ENCODE measurements at places on chromosomes 5 and 9. TPM values are rescaled to one million over a fixed set of nuclear protein-coding genes. Genes with fewer than 3 reads are reported as not detected.

PCDHB5 gene
- not detected for total RNA-seq

WNK2 gene
- total RNA-seq, result 4.6 TPM

PDCD1LG2 gene
- total RNA-seq, result 0.81 TPM

TEX48 gene
- total RNA-seq, result 0.69 TPM

CNTFR gene
- total RNA-seq, result not detected

DNA sequence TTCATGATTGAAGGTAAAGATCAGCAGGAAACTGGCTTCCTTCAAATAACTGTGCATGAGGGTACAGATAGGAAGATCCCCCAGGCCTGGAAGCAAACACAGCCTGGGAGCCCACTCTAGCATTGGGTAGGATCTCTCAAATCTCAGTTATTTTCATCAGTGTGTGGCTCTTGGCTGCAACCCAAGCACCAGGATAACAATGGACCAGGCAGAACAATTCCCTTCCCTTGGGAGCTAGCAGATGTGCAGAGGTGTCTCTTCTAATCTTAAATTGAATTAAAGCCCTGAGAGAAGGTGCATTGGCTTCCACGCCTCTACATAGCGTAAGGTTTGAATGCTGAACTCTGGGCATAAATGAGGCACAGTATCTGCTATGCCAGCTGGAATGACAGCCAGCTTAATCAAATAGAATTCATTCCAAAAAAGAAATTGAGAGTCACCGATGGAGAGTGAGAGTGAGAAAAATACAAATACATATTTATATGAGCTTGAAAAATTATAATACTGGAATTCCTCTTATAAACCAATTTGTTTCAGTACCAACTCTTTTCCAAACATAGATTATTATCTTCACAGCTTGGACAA lies 957.3 kb downstream of the CDH12 start:
- no peaks in the 10 kb centered on the region for H3K4me1 ChIP-seq
- H3K27me3 ChIP-seq, result no peaks in the 10 kb centered on the region
- no peaks in the 10 kb centered on the region for H3K36me3 ChIP-seq
- DNase-seq, result no peak

- no peaks in the 10 kb centered on the region for H3K36me3 ChIP-seq
- no peaks in the 10 kb centered on the region for H3K4me1 ChIP-seq
- H3K27ac ChIP-seq, result no peak overlapping the region
- H3K4me3 ChIP-seq, result no peak overlapping the region
- H3K27me3 ChIP-seq, result no peaks in the 10 kb centered on the region
Observed at GRCh38 chr9:73782166-73782565, 630.5 kb downstream of the ANXA1 start.

DNA sequence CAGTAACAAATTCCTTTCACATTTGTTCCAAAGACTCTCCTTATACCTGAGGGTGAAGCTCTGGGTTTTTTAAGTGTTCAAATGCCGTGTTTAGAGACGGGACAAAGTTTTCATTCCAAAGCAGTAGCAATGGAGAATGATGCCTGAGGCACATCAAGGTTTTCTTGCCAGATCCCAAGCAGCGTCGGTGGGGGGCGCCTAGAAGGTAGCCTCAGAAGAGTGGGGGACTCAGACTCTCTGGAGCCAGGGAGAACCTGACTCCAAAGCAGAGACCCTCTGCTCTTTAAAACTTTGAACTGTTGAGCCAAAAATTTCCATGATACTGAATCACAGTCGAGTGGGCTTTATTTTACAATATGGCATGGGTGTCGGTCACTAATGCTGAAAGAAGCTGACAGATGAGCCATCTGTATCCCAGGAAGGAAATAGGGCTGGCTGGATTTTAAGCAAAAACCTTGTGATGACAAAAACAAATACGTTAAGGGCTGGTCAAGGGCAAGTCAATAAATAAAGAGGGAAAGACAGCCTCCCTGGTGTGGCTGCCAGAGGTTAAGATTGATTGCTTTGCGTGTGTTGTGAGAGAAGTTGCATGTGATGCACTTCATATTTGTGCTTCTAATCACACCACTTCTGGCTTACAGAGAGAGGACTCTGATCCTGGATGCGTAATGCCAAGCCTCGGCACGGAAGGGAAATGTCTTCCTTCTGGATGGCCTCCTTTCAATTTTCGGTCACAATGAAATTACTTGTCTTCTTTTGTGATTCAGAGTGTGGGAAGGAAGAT lies 161.1 kb upstream of the EFNA5 start:
- H3K36me3 ChIP-seq, result no peaks in the 10 kb centered on the region
- H3K27me3 ChIP-seq, result no peaks in the 10 kb centered on the region
- no peak overlapping the region for H3K27ac ChIP-seq
- no peaks in the 10 kb centered on the region for H3K4me1 ChIP-seq
- DNase-seq, result no peak

GRCh38 chr5:94778299-94778698 lies 159.8 kb downstream of the SLF1 start:
- no peak for DNase-seq
- no peak overlapping the region for H3K27ac ChIP-seq

DNA sequence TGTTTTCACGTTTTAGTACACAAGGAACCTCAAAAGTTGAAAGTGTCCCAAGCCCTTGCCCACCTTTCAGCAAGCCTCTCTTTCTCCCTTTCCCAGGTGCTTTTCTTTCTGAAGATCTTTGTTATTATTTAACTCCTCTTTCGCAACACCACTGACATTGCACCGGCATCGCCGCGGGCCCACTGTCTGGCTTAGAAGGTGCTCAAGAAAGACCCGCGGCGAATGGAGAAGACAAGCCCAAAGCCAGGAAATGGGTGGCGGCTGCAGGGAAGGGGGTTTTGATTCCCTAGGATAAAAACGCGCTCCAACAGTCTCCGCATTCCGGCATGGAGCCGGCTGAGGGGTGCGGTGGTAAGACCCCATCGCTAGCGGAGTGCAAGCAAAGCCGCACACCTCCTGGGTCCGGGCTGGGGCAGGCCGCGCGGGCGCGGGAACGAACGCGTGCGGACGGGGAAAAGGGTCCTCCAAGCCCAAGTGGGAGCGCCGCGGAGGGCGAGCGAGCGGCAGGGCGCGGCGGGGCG lies 404 bp upstream of the AFAP1L1 start:
- peak; percentile 20 for DNase-seq
- H3K36me3 ChIP-seq, result no peaks in the 10 kb centered on the region

DNA sequence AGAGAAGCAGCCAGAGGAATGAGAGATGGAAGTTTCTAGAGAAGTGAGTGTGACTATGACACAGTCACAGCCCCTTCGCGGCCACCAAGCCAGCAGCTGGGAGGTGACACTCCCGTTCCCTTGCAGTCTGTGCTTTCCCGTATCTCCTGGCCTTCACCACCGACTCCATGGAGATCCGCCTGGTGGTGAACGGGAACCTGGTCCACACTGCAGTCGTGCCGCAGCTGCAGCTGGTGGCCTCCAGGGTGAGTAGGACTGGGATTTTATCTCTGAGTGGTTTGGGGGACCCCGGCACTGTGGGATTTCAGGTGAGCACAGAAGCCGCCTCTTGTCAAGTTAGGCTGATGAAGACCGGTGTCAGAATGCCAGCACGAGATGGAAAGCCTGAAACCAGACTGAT lies 12.1 kb upstream of the SLC2A8 start:
- peaks cover 20% of the 10 kb centered on the region for H3K4me1 ChIP-seq
- DNase-seq, result no peak
- no peak overlapping the region for H3K4me3 ChIP-seq
- no peaks in the 10 kb centered on the region for H3K36me3 ChIP-seq
- H3K27me3 ChIP-seq, result peaks cover 57% of the 10 kb centered on the region

DNA sequence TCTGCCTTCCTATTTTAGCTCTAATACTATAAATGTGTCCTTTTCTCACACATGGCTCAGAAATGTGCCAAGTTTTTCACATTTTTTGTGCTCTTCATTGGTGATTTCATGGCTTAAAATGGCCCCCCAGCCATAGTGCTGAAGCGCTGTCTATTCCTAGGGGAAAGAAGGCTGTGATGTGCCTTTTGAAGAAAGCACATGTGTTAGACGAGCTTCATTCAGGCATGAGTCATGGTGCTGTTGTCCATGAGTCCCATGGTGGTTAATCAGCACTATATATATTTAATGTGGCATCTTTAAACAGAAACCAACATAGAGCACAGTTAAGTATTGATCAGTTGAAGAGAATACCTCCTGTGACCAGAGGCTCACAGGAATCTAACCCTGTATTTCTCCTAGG lies 55.8 kb downstream of the PDE8B start:
- no peaks in the 10 kb centered on the region for H3K36me3 ChIP-seq
- H3K27ac ChIP-seq, result no peak overlapping the region
- peaks cover 6% of the 10 kb centered on the region for H3K27me3 ChIP-seq
- no peaks in the 10 kb centered on the region for H3K4me1 ChIP-seq
- no peak overlapping the region for H3K4me3 ChIP-seq
- DNase-seq, result no peak

GRCh38 chr9:120221844-120222243 lies 358.1 kb downstream of the CDK5RAP2 start:
- H3K4me3 ChIP-seq, result no peak overlapping the region
- peaks cover 9% of the 10 kb centered on the region for H3K27me3 ChIP-seq
- no peaks in the 10 kb centered on the region for H3K36me3 ChIP-seq
- DNase-seq, result no peak
- no peaks in the 10 kb centered on the region for H3K4me1 ChIP-seq
- no peak overlapping the region for H3K27ac ChIP-seq

- H3K27me3 ChIP-seq, result no peaks in the 10 kb centered on the region
- H3K27ac ChIP-seq, result peak overlapping the region; percentile 88
- peak; percentile 70 for DNase-seq
- H3K4me3 ChIP-seq, result peak overlapping the region; percentile 93
Observed at GRCh38 chr9:35749515-35750255, 598 bp downstream of the RGP1 start.

DNA sequence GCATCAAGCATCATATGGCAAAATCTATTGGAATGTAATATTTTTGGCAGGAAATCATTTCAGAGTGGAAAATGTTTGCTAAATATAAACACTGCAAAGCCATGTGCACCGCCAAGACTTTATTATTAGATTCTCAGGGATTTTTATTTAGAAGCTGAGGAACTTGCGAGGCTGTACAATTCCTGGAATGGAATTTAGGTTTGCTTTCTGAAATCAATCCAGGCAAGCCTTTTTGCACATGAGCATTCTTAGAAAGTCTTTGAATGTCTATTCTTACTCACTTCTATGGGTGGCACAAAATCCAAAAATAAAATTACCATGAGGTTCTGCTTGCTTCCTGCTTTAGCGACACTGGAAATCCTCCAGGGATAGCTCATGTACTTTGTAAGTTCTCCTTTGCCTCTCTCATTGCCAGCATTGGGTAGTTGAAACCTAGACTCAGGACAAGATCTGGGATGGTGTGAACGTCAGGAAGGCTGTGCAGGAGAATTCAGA lies 71.5 kb upstream of the PALM2AKAP2 start:
- H3K27me3 ChIP-seq, result peaks cover 7% of the 10 kb centered on the region
- H3K27ac ChIP-seq, result no peak overlapping the region
- H3K4me3 ChIP-seq, result no peak overlapping the region

DNA sequence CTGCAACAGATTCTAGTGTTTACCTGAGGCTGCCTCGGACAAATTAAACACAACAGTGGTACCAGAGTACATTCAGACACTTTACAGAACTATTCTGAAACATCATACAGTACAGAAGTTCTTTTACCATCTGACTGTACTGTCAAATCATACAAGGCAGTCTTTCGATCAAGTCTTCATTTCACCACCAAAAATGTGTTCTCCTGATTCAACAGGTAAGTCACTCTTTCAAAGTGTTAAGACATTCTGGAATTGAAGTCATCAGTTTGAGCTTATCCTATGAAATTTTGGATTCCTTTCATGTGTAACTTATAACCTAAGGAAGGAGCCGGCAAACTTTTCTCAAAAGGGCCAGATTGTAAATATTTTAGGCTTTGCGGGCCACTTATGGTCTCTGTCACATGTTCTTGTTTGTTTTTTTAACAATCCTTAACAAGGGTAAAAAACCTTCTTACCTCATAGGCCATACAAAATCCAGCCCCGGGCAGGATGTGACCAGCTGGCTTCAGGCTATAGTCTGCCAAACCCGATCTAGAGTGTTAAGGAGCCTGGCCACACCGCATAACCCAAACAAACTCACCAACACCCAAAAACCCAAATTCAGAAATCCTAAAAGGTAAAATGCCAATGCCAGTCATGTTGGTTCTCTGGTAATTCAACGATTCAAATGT lies 151.6 kb downstream of the DENND1A start:
- no peaks in the 10 kb centered on the region for H3K27me3 ChIP-seq
- DNase-seq, result no peak
- peaks cover 3% of the 10 kb centered on the region for H3K4me1 ChIP-seq
- H3K36me3 ChIP-seq, result no peaks in the 10 kb centered on the region

- no peak overlapping the region for H3K27ac ChIP-seq
- H3K4me1 ChIP-seq, result no peaks in the 10 kb centered on the region
- no peak for DNase-seq
- no peak overlapping the region for H3K4me3 ChIP-seq
- H3K27me3 ChIP-seq, result peaks cover under 1% of the 10 kb centered on the region
Observed at GRCh38 chr5:111857623-111858022, 100.6 kb upstream of the NREP start.

DNA sequence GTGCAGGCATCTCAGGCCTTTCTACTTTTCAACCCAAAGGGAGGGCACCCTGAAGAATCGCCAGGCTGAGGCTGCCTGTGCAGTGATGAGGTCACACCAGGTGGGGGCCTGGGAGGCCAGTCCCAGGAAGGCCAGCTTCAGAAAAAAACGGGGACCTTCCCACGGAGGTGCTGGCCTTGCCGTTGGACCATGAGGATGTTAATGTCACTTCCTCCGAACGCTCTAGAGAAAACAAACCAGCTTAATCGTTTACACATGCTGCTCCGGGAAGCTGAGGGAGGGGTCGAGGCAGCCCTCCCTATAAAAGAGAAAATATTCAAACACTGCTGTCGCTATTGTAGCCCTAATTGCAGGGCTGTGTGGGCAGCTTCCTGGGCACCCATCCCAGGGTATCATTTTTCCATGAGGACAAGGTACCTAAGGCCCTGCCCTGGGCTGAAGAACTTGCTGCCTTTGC lies 27.0 kb downstream of the PTGES start:
- no peak for DNase-seq

- H3K27me3 ChIP-seq, result peaks cover 8% of the 10 kb centered on the region
- no peak overlapping the region for H3K27ac ChIP-seq
- no peak for DNase-seq
Observed at GRCh38 chr5:180143656-180144364, 65.2 kb downstream of the RASGEF1C start.

GRCh38 chr9:127904561-127905003 lies 5.2 kb upstream of the ST6GALNAC6 start:
- DNase-seq, result peak; percentile 49
- H3K27me3 ChIP-seq, result no peaks in the 10 kb centered on the region

All from activated CD4-positive, alpha-beta T cell treated with anti-CD3 and anti-CD28 coated beads for 36 hours (primary cell).